ENCODE measurements at places on chromosomes 2 and 18.

DNA sequence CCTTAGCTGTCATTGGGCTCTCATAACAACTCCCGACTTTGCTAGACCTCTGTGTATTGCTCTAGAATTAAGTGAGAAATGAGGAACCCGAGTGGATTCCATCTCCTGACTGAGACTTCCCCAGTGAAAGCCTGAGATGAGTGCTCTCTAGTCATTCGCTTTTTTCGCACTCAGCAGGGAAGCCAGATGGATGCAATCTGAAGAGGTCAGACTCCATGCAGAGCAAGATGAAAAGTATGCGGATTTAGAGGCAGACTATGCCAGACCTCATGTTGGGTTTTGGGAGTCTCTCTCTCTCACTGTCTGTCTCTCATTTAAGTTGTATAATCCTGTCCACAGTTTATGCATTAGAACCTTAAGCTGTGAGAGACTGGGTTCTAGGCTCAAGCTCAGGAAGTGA, 88.6 kb downstream of the SLC5A7 start:
- no peak for DNase-seq

GRCh38 chr2:82656420-82656819, 1802.7 kb downstream of the SUCLG1 start:
- DNase-seq = no peak

DNA sequence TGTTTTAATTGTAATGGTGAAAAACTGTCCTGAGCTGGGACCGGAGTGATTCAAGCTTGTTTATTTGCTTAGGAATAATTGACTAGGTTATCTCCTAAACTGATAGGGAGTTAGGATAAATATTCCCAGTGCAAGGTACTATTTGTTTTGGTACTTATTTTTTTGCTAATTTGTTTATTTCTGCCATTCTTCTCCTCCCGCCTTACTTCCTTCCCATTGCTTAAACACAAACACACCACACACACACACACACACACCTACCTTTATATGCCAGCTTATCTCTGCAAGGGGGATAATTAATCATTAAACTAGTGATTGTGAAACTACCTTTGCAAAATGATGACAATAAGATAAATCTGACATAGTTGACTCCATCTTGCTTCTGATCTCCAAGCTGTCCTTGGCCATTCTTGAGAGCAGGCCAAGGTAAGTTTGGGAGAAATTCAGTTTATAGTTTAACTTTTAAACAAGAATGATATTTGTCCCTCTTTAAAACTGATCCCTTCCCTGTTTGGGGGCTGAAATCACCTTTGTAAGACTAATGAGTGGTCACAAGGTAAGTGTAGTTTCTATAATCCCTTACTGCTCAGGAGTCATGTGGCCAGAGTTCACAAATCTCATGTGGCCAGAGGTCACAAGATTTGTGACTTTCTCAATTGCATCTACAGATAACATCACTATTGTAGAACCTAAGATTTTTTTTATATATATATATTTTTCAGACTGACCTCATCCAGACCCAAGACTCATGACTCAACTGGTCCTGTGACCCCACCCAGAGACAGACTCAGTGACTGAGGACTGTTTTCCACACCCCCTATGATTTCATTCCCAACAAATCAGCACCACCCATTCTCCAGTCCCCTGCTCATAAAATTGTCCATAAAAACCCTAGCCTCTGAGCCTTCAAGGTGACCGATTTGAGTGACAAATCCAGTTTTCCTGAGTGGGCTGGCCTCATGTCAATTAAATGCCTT, 83.1 kb upstream of the LRRTM4 start:
- DNase-seq = no peak

GRCh38 chr2:4967206-4967605, 725.0 kb upstream of the SOX11 start:
- DNase-seq = no peak

DNA sequence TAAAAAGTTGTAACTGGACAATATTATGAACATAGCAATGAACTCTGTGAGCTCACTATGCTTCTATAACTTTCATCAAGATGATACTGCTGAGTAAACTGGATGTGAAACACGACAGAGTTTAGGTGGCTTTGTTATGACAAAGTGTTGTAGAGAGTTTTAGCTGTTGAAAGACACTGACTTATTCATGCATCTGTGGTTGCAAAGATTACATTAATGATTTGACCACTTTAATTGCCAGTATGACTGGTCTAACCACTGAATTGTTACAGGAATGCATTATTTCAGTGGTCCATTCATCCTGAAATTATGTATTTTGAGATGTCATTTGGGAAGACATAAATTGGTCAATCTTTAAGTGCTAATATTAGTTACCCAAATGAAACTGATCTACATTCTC, 117.9 kb downstream of the SPHKAP start:
- no peak for DNase-seq

- no peak for DNase-seq
Measured at GRCh38 chr2:160394153-160394552, 99.5 kb downstream of the RBMS1 start.

DNA sequence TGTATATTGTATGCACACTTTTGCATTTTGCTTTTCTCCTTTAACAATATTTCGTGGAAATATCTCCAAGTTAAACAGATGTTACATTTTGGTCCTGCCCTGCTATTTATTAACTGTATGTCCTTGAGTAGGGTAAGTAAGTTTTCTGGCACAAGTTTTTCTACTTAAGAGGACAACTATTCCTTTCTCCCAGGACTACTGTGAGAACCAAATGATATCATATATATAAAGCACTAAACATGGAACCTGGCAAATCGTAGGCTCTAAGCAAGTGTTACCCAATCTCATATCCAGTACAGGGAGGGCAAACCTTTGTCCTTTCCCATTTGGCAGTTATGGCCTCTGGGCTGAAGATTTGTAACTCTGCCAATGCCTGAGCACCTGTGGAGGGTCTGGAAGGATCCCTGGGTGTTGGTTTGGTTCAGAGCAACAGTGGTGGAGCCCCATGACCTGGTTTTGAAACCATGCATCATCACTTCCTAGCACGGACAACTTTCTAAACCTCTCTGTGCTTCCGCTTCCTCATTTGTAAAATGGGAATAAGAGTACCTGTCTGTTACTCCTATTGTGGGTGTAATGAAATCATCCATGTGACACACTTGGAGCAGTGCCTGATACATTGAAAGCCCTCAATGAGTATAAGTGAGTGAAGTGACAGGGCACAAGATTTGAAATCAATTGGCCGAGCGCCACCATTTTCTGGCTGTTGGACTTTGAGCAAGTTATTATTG, 28.3 kb upstream of the ICOS start:
- no peak for DNase-seq

GRCh38 chr2:133012847-133013734, 343.1 kb upstream of the LYPD1 start:
- DNase-seq = no peak

DNA sequence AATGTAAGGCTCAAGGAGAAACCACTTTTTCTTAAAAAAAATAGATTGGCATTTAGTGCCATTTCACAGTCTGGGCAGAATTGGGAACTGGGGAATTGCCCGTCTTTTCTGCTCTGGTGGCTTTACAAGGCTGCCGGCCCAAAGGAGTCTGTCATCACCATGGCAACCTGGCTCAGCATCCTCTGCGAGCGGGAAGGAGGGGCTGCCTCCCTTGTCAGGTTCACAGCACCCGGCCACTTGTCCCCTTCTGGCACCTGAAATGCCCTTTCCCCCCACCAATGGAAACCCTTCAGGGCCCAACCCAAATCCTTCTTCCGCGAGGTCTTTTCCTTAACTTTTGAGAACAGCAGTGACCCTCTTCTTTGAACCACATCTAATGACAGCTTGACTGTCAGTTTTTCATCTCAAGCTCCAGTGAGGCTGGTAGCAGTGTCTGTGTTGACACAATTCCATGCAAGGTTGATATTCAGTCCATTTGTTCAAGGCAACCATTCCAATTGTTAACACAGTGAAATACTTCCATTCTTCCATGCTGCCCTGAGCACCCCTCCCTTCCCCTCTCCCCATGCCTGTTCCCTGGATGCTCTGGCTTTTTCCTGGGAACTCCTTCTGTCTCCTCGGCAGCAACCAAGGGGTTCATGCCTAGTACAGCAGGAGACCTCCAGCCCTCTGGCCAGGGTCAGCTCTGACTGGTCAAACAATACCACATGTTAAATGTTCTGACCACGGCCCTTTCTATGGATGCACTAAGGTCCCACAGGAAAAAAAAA, 79.6 kb downstream of the DNER start:
- no peak for DNase-seq

DNA sequence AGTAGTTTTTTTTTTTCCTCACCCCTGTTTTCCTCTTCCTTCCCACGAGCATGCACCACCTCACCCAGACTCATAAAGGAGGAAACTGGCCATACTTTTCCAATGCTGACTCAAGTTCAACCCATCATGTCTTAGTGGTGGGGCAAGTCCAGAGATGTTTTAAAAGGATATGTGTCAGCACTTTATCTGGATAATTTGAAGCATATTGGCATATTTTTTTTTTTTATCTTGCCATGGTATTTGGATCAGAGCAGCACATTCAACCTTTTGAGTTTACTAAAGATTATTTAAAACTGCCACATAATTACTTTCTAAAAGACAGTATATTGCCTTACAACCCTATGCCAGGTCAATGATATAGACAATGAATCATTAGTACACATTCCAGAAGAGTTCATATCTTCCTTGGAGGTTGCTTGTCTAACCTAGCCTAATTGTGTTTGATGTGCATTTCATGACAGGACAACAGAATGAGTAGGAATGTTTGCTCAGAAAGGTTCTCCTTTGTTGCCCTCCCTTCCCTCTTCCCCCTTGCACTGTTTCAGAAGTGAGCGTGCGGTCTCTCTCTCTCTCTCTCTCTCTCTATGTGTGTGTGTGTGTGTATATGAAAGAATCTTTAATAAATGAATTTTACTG, 950.7 kb upstream of the FAM98A start:
- no peak for DNase-seq

GRCh38 chr2:238240757-238241711, 1.2 kb upstream of the HES6 start:
- no peak for DNase-seq

GRCh38 chr2:72994282-72994990, 77.1 kb downstream of the SFXN5 start:
- no peak for DNase-seq

GRCh38 chr2:172137109-172137508, 34.4 kb upstream of the DLX2 start:
- no peak for DNase-seq

GRCh38 chr2:54977149-54977548, 73.1 kb downstream of the RTN4 start:
- DNase-seq = no peak

DNA sequence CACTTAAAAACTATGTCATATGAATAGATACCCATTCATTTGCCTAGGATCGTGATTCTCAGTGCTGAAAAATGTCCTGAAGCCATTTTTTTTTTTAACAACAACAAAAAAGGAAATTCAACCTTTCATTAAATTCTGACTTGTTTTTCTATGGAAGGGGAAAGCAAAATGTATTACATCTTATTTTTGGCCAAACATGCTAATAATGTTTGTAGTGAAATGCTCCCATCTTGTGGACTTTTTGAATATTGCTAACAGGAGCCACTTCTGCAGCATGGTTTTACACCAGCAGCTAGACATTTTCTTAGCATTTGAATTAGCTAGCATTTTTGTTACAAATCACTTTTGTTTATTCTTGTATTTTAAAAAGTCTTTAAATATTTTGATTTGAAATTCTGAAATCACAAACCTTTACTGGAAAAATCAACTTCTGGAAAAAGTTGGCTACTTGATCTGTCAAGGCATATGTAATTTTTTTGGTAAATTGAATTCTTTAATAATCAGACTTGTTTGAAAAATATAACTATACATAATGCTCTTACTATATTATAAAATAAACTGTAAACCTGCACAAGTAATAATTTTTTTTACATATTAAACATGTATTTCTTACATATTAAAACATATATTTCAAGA, 75.8 kb downstream of the KIDINS220 start:
- no peak for DNase-seq

GRCh38 chr2:18268400-18268799, 292.1 kb downstream of the RDH14 start:
- DNase-seq = no peak

GRCh38 chr18:58322464-58322863, 278.4 kb downstream of the NEDD4L start:
- no peak for DNase-seq

- DNase-seq = no peak
Measured at GRCh38 chr18:8911408-8912340, 190.8 kb upstream of the NDUFV2 start.

DNA sequence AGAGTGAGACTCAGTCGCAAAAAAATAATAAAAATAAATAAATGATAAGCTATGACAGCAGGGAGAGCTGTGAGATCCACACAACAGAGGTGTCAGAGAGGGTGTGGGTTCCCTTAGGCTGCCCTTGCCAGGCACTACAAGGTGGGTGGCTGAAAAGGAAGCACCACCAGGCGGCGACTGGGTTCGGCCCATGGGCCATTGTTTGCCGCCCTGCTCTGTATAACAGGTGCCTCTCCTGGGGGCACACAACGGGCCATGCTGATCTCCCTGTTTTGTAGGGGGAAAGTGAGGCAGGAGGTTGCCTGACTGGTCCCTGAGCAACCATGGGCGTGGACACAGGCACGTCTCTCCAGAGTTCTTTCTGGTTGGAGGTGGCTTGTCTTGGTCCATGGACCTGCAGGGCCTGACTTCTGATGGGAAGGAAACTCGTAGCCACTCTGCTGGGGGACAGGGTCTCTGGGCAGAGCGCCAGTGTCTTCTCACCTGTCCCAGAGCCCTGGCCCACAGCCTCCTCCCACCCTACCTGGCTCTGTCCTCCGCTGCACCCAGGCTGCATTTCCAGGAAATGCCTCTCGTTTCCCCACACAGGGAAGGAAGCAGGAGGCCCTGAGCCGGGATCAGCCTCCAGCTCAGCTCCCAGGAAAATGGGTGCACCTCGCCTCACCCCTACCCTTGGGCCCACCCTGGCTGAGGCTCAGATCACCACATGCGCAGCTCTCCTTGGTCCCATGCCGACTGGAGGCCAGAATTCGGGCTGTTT, 109.6 kb upstream of the ODC1 start:
- DNase-seq = no peak

- no peak for DNase-seq
Measured at GRCh38 chr2:198028955-198029354, 224.6 kb downstream of the PLCL1 start.

DNA sequence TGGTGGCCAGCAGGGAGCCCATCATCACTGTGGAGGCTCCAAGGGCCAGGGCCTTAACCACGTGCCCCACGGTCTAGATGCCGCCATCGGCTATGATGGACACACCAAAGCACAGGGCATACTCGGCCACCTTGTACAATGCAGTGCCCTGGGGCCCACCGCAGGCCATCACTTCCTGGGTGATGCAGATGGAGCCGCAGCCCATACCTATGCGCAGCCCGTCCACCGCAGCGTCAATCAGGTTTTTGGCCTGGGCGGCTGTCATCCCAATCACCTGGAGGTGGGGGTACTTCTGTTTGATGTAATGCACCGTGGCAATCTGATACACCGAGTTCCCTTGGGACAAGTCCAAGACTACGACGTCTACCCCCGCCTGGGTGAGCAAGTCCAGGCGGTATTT, 153.3 kb upstream of the ZSWIM2 start:
- no peak for DNase-seq

- DNase-seq = no peak
Measured at GRCh38 chr2:46023165-46023854, 273.9 kb upstream of the EPAS1 start.

GRCh38 chr2:3254442-3254941, 123.1 kb downstream of the EIPR1 start:
- DNase-seq = no peak
